Heart left ventricle (tissue), 16 donors: ENCODE measurements at places on chromosomes 5 and 9. TPM values are rescaled to one million over a fixed set of nuclear protein-coding genes. Genes with fewer than 3 reads are reported as not detected.
A peak's percentile ranks its signal among the peaks of the same experiment; 100 is the strongest.

The UBAP1 gene
- polyA plus RNA-seq, result 66.1 TPM

The TLX3 gene
- not detected for polyA plus RNA-seq

The SLC4A9 gene
- polyA plus RNA-seq, result not detected

The AQP3 gene
- 27.1 TPM for polyA plus RNA-seq

The DPYSL3 gene
- 20.6 TPM for polyA plus RNA-seq

The SLC12A7 gene
- 74.5 TPM for polyA plus RNA-seq

The PLAC8L1 gene
- polyA plus RNA-seq, result not detected

The SPATA31D4 gene
- not detected for polyA plus RNA-seq

The SLC25A25 gene
- 1.7 TPM for polyA plus RNA-seq

The GABRG2 gene
- not detected for polyA plus RNA-seq

The CCDC192 gene
- polyA plus RNA-seq, result 0.42 TPM

The FOXD4L6 gene
- not detected for polyA plus RNA-seq

- no peaks in the 10 kb centered on the region for H3K36me3 ChIP-seq
- peaks cover 49% of the 10 kb centered on the region for H3K4me1 ChIP-seq
- H3K27ac ChIP-seq, result no peak overlapping the region
- no peak overlapping the region for H3K4me3 ChIP-seq
Measured at GRCh38 chr5:124740991-124741583, 5.4 kb downstream of the ZNF608 start.

DNA sequence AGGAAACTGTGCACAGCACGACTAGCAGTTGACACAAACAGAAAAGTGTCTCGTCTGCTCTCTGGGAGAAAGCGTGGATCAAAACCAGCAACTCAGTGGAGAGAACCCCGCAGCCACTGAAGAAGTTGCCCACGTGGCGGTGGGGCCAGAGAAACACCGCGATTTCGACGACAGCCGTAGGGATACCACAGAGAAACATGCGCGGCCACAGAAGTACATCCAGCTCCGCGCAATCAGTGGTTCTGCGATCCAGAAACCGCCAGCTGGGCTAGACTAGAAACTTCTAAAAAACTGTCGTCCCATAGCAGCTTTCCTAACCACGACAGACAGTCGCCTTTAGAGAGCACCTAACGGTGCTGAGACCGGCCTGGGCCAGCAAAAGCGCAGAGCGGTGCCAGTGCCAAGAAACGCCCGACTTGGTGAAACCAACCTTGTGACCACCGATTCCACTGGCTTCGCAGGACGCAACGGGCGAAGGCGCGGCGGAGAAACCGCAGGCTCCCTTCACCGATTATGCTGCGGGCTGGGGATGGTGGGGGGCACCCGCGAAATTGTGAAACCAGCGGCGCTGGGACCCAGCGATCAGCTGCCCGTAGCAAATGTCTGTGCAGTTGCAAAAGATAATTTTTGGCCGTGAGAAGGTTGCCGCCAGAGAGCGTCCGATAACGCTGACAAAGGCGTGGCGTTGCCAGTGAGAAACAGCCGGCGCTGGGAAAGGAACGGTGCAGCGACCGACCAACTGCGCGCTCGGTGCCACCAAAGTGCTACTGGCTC is 2.7 kb upstream of the ANXA2R start:
- peaks cover 2% of the 10 kb centered on the region for H3K27me3 ChIP-seq
- H3K36me3 ChIP-seq, result no peaks in the 10 kb centered on the region
- no peaks in the 10 kb centered on the region for H3K4me1 ChIP-seq
- H3K4me3 ChIP-seq, result peak overlapping the region; percentile 73
- DNase-seq, result peak; percentile 86

DNA sequence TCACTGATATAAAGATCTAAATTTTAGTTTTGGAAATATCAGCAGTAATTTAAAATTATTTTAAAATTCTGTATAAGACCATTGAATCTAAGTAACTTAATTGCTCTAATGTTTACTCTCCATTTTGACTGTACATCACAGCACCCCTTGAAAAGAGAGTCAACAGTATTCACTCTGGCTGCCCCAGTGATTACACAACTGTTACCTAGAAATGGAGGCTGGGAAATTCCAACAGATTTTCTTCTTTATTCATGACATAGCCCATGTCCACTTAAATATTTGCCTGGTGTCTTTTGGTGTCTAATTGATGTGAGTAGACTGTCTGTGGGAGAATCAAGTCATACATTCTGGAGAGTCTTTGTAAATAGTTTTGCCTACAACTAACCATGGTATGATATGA is 301.8 kb upstream of the CDH6 start:
- DNase-seq, result no peak
- H3K27ac ChIP-seq, result no peak overlapping the region
- no peaks in the 10 kb centered on the region for H3K4me1 ChIP-seq
- no peaks in the 10 kb centered on the region for H3K36me3 ChIP-seq
- no peaks in the 10 kb centered on the region for H3K27me3 ChIP-seq

- no peak for DNase-seq
- peaks cover 13% of the 10 kb centered on the region for H3K36me3 ChIP-seq
- peaks cover 5% of the 10 kb centered on the region for H3K4me1 ChIP-seq
- no peak overlapping the region for H3K4me3 ChIP-seq
- no peak overlapping the region for H3K27ac ChIP-seq
Measured at GRCh38 chr5:32138839-32139493, 35.2 kb downstream of the GOLPH3 start.

DNA sequence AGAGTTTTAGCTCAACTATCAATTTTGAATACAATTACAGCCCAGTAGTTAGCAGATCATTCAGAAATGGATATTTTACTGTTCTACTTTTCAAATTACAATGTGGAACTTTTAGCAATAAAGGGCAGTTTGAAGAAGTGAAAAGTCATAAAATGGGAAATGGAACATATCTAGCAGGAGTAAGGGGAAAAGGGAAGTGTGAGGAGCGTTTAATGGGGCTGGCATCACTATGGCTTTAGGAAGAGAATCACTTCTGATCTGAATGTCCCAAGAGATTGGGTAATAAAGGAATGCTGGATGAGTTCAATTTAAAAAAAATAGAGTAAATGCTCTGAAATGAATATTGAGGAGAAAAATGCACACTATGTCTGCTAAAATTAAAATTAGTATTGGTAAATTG is 77.4 kb downstream of the ATPSCKMT start:
- H3K4me1 ChIP-seq, result no peaks in the 10 kb centered on the region
- no peaks in the 10 kb centered on the region for H3K36me3 ChIP-seq
- DNase-seq, result no peak
- no peaks in the 10 kb centered on the region for H3K27me3 ChIP-seq
- H3K4me3 ChIP-seq, result no peak overlapping the region
- no peak overlapping the region for H3K27ac ChIP-seq

DNA sequence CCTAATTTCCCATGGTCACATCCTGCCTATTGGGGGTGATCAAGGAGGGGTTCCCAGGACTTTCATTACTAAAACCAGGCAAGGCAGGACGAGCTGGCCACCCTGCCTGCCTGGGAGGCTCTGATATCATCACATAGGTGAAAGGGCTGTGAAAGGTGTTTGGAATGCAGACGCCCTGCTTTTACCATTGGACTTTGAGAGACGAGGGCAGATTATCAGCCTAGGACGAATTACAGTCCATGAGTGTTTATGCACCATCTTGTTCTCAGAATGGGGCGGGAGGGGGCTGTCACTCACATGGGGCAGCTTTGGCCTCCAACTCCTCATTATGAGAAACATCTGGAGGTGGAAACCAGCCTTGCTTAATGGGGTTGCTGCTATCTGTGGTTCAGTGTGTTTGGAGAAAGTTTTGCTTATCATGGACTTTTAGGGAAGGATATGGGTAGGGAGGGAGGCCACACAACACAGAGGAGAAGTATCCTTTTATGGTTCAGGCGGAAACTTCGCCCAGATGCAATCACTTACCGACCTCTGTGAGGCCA is 69.8 kb upstream of the UBTD2 start:
- no peak for DNase-seq
- H3K4me3 ChIP-seq, result no peak overlapping the region
- peaks cover 4% of the 10 kb centered on the region for H3K4me1 ChIP-seq
- H3K36me3 ChIP-seq, result no peaks in the 10 kb centered on the region
- no peak overlapping the region for H3K27ac ChIP-seq
- H3K27me3 ChIP-seq, result no peaks in the 10 kb centered on the region

DNA sequence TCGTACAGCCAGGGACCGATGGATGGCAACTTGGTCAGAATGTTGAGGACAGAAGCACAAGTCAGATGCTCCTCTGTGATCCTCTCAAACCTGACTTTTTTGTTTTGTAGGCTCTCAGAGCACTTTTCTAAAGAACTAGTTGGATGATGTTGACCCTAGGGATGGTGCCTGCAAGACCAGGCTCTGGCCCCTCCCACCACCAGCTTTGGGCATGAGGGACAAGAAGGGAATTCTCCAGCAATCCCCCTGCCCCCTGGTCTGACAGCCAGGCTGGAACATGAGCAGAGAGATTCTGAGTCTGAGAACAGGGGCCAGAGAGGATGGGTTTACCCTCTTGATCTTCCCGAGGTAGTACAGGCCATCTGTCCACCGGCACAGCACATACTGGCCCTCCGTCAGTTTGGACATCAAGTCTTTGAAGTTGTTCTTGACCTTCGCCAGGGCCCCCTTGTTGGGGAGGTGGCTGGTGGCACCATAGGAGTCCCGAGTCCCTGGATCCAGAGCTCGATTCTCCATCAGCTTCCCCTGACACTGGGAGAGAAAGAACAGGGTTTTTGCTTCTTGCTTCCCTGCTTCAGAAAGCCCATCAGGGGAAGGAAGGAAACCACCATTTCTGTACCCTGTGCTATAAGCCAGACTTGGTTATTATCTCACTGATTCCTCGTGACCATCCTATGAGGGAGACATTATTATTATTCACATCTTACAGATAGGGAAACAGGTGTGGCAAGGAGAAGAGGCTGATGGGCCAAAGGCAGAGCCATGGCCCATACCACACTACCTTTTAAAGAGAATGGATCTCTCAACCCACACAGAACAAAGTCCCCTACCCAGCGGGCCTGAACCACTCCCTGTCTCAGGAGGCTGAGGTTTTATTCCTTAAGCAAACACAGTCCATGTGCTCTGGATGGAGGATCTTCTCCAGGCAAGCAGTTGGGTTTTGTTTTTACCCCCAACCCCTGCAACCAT is 2.5 kb downstream of the PHF19 start:
- H3K36me3 ChIP-seq, result peaks cover 9% of the 10 kb centered on the region
- no peak overlapping the region for H3K27ac ChIP-seq
- H3K4me1 ChIP-seq, result peaks cover 12% of the 10 kb centered on the region
- DNase-seq, result no peak
- no peak overlapping the region for H3K4me3 ChIP-seq

- no peak overlapping the region for H3K4me3 ChIP-seq
- no peak for DNase-seq
- no peak overlapping the region for H3K27ac ChIP-seq
- H3K4me1 ChIP-seq, result no peaks in the 10 kb centered on the region
Measured at GRCh38 chr9:111436571-111436970, 47.6 kb downstream of the ECPAS start.

DNA sequence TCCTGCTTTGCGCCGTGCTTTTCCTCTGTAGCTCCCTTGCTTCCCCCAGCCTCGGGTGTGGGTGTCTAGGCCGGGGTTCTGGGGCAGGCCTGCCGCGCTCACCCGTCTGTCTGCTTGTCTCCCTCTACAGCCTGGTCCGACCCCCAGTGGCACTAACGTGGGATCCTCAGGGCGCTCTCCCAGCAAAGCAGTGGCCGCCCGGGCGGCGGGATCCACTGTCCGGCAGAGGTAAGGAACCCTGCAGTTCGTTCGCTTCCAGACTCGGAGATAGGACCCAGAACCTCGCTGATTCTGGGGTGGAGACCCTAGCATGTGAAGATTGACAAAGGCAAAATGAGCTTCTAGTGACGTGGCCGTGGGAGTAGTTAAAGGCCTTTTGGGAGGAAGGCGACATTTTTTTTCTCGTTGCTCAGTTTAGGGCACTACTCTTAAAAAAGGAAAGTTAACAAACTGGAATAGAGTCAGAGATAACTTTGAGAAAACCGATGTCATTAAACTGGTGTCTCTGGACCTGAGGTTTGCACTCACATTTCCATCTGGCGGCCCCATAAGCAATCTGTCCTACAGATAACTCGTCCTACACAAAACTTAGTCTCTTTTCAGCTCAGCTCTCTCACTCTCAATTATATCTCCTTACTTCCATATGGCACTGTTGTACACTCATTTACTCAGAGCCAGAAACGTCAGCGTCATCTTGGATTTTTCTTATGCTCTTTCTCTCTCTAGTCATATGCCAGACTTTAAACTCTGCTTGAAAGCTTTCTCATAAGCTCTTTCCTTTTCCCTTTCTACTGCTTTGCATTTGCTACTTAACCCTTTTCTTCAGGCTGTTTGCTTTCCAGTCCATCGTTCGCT is 561 bp downstream of the SEC61B start:
- peak overlapping the region; percentile 89 for H3K27ac ChIP-seq
- H3K4me3 ChIP-seq, result peak overlapping the region; percentile 99
- H3K27me3 ChIP-seq, result no peaks in the 10 kb centered on the region
- no peak for DNase-seq

GRCh38 chr5:35202319-35203111 is 27.8 kb downstream of the PRLR start:
- H3K27me3 ChIP-seq, result no peaks in the 10 kb centered on the region
- H3K4me1 ChIP-seq, result peaks cover 18% of the 10 kb centered on the region
- H3K27ac ChIP-seq, result no peak overlapping the region
- H3K4me3 ChIP-seq, result no peak overlapping the region

DNA sequence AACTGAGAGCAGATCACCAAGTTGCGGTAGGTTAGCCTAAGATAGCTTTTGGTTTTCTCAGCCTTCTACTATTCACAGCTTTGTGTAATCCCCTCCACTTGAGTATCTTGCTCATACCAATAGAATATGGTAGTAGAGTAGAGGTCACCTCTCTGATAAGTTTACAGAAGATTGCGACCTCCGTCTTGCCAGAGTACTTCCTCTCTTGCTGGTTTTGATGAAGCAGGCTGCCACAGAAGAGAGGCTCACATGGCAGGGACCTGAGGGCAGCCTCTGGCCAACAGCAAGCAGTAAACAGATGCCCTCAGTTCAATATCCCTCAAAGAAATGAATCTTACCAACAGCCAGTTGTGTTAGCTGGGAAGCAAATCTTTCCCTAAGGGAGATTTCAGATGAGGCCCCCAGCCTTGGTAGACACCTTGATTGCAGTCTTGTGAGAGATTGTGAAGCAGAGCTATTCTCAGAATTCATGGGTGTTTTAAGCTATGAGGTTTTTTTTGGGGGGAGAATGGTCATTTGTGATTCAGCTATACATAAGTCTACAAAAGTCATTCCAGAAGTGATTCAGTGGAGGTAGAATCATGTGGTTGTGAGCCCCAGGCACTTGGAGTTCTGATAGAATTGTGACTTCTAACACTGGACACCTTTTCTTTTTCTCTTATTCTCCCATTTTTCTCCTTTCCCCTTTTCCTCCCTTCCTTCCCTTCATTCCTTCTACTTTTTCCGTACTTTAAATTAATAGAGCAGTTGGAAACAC is 22.7 kb upstream of the CDKN2B start:
- no peak overlapping the region for H3K27ac ChIP-seq
- H3K27me3 ChIP-seq, result no peaks in the 10 kb centered on the region
- H3K4me1 ChIP-seq, result no peaks in the 10 kb centered on the region
- no peak for DNase-seq

DNA sequence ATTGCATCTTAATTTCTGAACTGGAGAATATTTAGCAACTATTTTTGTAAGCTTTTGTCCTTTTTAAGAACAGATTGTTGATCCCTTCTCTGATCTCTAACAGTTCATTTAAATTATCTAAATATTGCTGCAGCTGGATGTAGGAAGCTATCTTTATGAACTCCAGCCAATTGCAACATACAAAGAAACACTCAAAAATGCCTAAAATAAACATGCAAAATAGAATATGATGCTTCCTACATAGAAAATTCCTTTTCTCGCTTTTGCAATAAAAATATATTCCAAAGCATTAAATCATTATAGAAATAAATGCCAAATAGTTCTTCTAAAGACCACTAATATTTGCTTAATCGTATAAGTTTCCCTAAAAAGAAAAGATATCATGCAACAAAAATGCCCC is 218.6 kb downstream of the LURAP1L start:
- no peak for DNase-seq
- no peaks in the 10 kb centered on the region for H3K4me1 ChIP-seq
- H3K36me3 ChIP-seq, result no peaks in the 10 kb centered on the region
- H3K27ac ChIP-seq, result no peak overlapping the region
- no peak overlapping the region for H3K4me3 ChIP-seq
- H3K27me3 ChIP-seq, result no peaks in the 10 kb centered on the region
